ENCODE measurements at places on chromosomes 5 and 9.

- DNase-seq, result no peak
These were observed at the start of gene ECPAS for GRCh38 chr9:111483858-111484571. Gene ECPAS (minus strand): TSS chr9:111484383. CDS start chr9:111472918, 11,465 bp downstream.

GRCh38 chr9:120362446-120362845, 217.5 kb downstream of the CDK5RAP2 start:
- no peak for DNase-seq

DNA sequence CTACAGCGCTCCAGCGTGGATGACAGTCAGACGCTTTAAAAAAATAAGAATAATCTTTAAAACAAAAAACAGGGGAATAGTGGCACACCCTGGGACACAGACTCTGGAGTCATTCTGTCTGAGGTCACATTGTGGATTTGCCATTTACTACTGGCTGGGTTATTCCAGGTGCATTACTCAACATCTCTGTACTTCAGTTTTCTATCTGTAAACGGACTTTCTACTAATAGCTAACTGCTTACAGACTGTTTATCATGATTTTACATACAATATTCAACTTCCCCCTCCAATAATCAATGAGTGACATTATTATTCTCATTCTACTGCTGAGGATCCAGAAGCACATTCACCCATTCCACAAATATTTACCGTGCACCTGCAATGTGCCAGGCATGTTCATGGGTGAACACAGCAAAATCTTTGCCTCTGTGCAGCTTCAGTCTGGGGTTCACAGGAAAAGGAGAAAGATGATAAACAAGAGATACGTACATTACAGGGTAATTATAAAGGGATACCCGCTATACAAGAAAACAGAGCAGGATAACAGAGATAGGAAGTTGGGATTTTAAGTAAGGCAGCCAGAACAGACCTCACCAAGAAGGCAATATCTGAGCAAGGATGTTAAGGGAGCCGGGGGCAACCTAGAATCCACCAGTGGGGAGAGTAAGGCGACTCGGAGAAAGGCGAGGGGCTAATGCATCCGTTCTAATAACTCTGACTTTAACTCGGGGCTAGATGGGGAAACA, 984 bp upstream of the RAD23B start:
- no peak for DNase-seq

DNA sequence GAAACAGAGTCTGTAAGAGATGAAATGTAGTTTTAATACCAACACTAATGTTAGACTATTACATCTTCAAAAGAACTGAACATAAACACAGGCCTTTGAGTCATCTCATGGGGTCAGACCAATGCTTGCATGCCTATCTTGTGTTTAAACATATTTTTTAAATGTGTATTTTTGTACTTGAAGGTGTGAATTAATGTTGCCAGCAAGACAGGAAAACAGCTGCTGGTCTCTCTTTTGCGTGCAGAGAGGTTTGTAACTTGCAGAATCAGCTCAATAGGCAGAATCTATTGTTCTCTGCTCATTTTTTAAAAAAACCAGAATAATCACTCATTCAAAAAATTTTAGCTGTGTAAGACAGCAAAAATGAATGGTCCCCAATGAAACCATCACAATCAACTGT, 180.2 kb downstream of the ALDH1A1 start:
- DNase-seq, result no peak

DNA sequence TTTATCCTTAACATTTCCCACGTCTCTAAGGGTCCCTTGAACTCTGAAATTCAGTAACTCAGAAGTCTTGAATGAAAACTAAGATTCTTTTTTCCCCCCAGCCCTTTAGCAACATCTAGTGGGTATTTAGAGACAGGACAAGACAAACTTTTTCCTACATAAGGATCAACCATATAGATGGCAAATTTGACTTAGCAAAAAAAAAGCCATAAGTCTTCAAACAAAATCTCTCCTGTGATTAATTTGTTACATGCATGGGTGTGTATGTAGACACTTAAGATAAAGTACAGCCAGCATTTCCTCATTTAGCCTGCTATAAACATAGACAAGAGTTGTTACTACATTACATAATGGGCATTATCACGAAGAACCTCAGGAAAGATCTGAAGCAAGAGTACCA, 29.1 kb upstream of the ANKRD31 start:
- no peak for DNase-seq

DNA sequence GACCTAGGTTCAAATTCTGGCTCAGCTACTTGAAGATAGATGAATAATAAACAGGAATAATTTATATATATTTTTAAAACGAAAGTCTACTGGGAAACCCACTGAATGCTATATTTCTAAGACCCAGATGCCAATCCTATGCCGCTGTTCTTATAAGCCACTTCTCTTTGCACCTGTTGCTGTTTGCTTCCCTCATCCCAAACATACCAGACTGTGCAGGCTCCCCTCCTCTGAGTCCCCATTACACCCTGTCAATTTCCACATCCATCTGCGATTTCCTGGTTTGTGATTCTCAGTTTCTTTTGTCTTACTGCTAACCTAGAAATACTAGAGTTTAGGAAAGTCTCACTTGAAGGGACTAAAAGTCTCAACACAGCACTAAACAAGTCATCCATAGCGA, 92.8 kb upstream of the CAST start:
- DNase-seq, result no peak

- DNase-seq, result no peak
These were observed 35.8 kb upstream of the CMYA5 start for GRCh38 chr5:79653843-79654242.

DNA sequence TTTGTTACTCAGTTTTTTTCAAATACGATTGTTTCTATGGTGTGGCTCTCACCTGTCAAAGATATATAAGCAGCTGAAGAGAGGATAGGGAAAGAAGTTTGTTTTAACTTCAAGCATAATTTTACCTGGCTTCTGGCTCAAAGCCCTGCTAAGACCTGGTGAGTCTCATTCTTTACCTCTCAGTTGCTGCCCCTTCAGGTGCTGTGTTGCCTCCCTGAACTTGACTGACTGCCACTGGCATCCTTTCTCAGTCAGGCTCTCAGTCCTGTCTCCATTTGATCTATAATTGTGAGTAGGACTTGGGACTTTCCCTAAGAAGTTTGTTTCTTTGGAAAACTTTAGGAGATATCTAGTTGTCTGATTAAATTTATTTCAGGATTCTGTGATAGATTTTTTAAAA, 249.6 kb downstream of the IZUMO3 start:
- no peak for DNase-seq

DNA sequence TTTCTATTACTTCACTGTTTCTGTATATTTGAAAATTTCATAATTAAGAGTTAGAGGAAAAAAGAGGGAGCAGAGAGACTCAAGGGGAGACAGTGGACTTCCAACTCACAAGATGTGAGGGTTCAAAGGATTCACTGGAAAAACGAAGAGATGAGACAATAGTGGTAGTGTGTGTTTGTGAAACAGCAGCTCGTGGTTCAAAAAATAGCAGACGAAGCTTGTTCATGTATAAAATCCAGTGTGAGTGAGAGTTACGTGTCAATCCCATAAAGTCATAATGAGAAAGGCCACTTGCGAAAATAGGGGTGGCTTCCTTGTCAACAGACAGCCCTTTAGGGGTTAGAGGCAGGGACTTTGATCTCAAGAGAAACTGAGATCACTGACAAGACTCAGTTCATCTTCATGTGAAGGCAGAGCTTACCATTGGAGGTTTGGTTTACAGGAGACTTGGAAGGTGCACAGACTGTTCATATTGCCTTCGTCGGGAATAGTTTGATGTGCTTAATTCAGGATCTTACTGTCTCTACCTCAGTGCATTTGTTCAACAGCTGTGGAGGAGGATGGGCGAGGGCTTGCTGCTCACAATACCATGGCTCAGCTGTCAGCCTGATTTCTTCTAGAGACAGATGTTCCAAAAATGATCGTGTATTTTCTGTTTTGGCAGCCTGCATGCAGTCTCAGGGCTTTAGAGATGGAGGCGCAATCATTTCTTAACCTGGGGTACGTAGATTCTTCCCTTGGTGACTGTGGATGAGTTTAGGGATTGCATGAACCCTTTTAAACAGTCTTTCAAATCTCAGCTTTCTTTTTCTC, 105.7 kb upstream of the KLF9 start:
- no peak for DNase-seq

- no peak for DNase-seq
These were observed 2.2 kb downstream of the HNRNPA0 start for GRCh38 chr5:137751869-137752491.

DNA sequence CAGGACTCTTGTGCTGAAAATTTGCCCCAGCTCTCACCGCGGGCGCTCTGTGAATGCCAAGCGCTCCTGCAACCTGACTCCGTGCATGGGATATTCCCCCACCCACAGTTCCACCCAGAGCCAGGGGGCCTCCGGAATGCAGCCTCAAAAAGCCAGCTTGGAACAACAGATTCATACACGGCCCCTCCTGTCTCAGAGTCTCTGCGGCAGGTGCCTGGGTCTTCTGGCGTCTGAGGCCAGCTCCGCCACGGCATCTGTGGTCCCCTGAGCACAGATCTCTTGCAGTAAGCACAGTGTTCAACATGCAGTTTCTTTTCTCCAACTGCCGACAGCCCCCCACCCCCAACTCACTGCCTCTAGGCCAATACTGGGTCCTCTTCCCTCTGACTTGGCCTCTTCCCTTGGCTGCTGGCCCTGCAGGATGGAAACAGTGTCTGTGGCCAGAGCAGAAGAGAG, 355.7 kb upstream of the IRX2 start:
- no peak for DNase-seq

GRCh38 chr9:111663301-111663823, 2.0 kb downstream of the GNG10 start:
- DNase-seq, result no peak

- DNase-seq, result no peak
These were observed 88.1 kb upstream of the RNF180 start for GRCh38 chr5:64077589-64077988.

- DNase-seq, result no peak
These were observed 71.0 kb upstream of the ST8SIA4 start for GRCh38 chr5:100974082-100974481.

DNA sequence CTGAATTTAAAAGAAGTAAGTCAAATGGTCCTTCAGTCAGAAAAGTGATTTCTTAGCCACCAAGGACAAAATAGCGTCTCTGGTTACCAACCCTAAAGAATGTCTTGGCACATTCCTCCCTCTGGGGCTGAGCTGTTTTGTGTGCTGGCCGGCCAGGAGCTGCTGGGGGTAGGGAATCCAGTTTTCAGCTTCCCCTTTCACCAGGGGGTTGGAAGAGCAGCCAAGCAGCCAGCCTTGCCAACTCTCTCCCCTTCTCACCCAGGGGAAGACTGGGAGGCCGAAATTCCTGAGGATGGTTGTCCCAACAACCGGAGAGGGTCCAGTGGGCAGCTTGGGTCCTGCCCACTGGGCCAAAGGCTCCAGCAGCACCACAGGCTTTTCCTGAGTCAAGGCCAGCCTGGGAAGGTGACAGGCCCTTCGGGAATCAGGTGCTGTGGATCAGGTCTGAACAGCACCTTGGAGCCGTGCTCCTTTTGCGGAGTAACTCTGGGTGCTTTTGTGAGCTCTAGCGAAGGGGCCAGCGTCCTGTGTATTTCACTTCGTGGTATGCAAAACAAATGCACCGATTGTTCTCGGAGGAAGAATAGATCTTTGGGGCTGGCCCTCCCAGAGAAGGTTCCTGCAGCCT, 4.2 kb downstream of the WWC1 start:
- DNase-seq, result no peak

GRCh38 chr9:106713206-106713605, 149.8 kb upstream of the ZNF462 start:
- DNase-seq, result no peak

GRCh38 chr9:89680547-89681467, 76.0 kb downstream of the GADD45G start:
- no peak for DNase-seq

DNA sequence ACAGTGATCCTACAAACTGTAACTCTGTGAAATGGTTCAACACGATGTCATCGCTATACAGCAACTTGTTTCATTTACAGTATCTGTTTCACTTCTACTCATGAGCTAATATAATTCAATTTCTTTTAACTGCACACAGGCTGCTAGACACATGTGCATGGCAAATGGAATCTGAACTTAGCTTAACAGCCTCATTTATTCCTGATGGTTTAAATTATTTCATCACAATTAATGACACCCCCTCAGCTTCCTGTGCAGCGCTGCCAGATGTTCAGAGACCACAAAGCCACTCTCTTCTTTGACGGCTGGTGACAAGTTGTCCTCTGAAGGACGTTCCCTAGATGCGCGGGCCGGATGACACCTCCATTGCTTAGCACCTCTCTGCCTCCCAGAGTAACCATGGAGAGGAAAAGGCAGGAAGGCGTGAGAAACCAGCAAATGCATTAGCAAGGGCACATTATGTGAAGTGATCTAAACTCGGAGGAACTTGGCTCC, 191.1 kb downstream of the BNC2 start:
- DNase-seq, result no peak

- no peak for DNase-seq
These were observed 130.6 kb downstream of the MYO10 start for GRCh38 chr5:16805486-16805885.

GRCh38 chr5:140025736-140026135, 17.4 kb downstream of the NRG2 start:
- DNase-seq, result no peak

GRCh38 chr5:79318935-79319614, 83.1 kb downstream of the JMY start:
- no peak for DNase-seq

GRCh38 chr9:87270221-87270847, 227.3 kb upstream of the DAPK1 start:
- no peak for DNase-seq

- DNase-seq, result no peak
These were observed 78.3 kb upstream of the SEMA6A start for GRCh38 chr5:116652903-116653302.

- DNase-seq, result no peak
These were observed 3.4 kb downstream of the C5orf58 start for GRCh38 chr5:170235876-170236864.

- DNase-seq, result no peak
These were observed 144.7 kb downstream of the TRPM6 start for GRCh38 chr9:74742792-74743730.

GRCh38 chr5:32790411-32790951, 79.4 kb downstream of the NPR3 start:
- no peak for DNase-seq

GRCh38 chr5:67156976-67157583, 39.5 kb downstream of the CD180 start:
- DNase-seq, result no peak
